Mucosa of descending colon (tissue), 3 donors: ENCODE measurements at places on chromosomes 5 and 9.
A peak's percentile ranks its signal among the peaks of the same experiment; 100 is the strongest.

- DNase-seq, result no peak
These were observed 7.2 kb downstream of the TAS2R1 start for GRCh38 chr5:9622971-9623421.

GRCh38 chr5:146076028-146076427 lies 29.3 kb downstream of the PLAC8L1 start:
- peak; percentile 63 for DNase-seq

DNA sequence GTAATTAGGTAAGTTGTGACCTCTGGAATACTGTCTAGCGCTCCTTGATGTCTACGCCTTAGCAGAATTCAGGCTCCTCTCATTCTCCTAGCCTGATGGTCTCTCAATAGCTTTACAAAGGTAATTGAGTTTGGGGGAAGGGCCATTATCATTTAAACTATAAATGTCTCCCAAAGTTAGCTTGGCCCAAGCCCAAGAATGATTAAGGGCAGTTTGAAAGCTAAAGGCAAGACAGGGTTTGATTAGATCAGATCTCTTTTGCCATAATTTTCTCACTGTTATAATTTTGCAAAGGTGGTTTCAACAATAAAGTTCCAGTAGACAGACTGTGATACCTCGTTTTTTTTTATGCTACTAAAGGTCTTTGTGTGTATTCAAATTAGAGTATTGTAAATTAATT lies 3.7 kb upstream of the SLC30A5 start:
- DNase-seq, result no peak

DNA sequence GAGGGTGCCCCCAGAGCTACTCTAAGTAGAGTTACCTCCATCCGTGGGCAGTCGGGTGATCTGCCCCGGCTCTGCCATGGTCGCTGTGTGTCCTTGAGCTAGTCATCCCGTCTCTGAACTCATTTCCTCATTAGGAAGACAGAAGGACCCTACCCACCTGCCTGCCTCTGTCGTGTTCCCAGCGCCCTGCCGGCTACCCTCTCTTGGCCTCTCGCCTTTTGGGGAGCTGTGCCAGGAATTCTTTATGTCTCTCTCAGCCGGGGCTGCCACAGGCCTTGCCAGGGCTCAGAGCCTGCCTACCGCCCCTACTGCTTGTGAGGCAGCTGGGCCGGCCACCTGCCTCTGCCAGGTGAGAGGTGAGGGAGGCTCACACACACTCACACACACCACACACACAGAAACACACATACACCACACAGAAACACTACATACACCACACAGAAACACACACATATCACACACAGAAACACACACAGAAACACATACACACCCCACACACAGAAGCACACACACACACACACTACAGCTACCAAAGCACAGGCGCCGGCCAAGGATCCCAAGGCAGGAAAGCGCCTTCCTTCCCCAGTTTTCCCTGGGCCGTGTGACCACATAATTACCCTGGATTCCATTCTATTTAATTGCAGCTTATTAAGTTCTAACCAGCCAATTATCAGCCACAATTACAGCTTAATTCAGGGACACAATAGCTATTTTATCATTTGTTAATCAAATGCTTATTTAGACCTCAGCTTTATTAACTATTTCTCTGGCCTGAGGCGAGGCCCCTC lies 41.7 kb downstream of the UNC5A start:
- DNase-seq, result no peak

- no peak for DNase-seq
These were observed 35.5 kb downstream of the PBX3 start for GRCh38 chr9:125782718-125783117.

DNA sequence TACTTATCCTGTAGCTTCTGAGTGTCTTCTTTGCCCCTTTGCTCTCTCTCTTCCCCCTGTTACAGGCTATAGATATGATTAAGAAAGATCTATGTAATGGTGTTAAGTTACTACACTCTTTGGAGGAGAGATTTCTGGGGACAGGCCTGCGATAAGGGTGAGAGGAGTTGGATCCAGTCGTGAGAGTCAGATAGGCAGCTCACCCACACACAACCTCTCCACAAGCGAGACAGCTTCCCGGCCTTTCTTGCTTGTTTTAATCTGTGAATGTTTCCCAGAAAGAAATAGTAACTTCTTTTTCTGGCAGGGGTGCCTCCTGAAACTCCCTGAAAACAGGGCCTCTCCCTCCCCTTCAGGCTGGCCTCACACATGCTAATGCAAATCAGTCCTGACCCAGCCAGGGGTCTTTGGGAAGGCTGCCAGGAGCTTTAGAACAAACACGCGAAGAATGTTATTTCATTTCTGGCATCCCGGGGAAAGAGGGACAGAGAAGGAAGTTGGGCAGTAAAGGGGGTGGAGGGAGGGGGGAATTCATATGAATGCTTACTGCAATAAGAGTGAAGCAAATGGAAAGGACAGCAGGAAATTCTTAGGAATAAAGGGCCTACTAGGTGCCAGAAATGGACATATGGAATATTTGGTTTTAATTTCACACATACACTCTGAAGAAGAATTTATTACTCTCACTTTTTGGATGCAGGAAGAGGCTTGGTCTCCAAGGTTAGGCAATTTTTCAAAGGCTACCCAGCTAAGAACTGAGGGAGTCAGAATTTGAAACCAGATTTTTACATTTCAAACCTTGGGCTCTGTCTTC lies 215.8 kb upstream of the TRIM32 start:
- no peak for DNase-seq

DNA sequence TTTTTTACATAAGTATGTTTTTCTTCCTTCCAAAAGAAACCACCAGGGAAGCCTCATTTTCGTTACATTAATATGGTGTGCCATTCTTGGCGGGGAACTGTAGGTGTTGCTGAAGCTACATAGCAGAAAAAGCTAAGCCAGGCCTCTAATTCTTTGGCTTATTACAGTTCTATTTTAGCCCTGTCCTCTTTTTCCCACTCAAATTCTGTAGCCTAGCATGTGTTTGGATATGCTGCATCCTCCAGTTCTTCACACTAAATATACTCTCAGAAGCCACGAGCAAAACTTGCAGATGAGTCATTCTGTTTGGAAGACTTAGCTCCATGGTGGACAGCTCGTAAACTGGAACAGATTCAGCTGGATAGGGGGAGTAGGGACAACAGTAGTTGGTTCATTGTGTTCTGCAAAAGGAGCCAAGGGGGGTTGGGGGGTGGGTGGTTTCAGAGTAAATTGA lies 369.4 kb downstream of the TMEM161B start:
- peak; percentile 16 for DNase-seq

GRCh38 chr5:56464935-56465768 lies 232.0 kb upstream of the ANKRD55 start:
- no peak for DNase-seq

DNA sequence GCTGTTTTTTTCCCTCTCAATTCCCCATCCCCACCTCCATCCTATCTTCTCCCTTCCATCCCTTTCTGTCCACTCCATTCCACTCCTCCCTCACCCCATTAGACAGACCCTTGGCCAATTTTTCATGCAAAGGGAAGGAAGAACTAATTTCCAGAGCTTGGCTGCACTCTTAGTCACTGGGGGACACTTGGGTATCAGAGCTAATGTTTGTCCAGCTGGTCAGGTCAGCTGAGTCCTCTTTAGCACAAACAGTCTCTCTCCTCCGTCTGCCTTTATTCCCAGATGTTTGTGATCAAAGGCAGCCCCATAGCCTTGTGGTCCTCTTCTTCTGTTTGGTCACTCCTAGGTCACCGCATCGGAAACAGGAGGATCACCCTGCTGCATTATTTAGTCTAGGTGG lies 148.5 kb downstream of the NMUR2 start:
- DNase-seq, result no peak
